ENCODE measurements at places on chromosomes 2 and 18.

DNA sequence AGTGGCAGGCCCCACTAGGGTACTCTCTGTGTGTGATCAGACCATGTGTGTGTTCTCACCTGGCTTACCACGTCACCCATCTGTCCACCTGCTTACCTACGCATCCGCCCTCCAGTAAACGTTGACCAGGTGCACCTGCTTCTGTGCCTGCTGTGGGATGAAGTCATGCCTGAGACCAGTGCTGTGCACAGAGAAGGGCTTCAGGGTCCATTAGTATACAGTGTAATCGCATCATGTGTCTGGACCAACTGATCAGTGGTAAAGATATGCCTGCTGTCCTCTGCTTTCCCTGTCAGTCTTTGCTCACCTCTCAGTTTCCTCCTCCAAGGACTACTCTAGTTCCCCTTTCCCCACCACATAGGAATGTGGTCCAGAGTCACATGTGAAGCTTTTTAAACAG is 109.3 kb downstream of the FHOD3 start:
- DNase-seq: no peak

- no peak for DNase-seq
These were observed 37.9 kb downstream of the RBBP8 start for GRCh38 chr18:22971038-22971437.

DNA sequence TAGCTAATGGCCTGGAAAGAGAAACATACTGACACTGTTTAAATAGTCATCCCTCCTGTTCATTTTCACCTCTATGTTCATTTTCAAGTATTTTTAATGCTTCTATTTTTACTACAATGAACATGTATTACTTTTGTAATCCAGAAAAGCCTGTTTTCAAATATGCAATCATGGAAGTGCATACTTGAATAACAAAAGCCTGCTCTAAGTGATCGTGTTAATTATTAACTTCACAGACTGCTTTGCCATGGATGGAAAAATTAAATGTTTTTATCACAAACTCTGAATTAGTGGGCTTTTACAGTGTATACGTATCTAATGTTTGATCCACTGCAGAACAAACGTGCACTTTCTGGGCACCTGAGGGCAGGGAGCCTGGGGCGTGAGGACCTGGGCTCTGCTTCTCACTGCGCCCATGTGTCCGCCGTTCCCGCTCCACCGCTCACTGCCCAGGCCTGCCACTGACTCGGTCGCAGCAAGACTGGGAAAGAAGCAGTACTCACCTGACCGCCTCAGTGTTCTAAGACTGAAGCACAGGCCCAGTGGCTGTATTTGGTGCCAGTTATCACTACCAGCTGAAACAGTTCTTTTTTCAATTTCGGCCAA is 80.6 kb downstream of the UXS1 start:
- no peak for DNase-seq

DNA sequence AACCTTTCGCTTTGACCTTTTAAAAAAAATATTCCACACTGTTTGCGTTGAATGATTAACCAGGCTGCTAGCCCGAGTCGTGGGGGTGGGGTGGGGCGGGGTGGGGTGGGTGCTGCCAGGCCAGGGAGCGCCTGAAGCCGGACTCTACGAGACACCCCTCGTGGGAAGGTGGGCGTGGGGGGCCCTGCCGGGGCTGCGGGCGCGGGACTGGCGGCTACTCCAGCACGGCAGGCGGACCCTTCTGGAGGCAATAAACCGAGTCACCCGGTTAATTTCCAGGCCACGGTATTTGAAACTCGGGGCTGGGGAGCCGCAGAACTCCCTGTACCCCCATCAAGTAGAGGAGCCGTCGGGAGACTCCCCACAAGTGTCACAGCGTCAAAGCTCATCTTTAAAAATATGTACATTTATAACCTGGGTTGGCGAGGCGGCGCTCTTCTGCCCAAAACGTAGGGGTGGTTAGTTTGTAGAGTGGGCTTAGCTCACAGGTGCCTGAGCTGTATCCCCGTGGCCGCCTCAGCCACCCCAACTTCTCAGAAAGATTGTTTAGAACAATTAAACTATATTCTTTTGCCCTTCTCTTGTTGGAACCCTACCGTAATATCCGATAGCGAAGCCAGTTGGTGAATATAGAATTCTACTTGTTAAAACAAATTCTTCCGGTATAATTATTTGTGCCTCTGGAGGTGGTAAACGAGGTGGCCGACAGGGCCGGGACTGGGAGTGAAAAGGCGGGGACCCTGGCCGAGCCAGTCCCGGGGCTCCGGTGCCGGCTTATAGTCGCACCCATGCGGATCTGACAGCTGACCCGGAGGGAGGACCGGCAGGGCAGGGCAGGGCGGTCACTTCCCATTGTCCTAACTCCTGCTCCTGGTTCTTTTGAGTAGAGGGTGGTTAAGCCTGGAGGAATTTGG is 1.4 kb downstream of the B3GNT2 start:
- DNase-seq: no peak

DNA sequence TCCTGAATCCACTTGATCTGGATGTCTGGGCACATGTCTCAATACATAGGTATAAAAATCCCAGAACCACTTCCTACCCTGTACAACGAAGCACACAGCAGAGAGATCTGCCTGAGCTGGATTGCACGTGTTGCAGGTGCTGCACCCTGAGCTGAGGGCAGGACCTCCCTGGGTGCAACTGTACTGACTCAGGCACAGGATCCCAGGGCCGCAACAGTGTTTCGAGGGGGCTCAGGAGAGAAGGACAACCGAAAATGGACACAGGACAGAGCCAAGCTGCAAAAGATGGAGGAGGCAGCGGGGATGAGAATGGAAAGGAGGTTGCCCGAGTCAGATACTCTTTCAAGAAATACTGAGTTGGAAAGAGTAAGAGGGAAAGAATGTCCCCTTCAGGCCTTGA is 354.1 kb downstream of the EIPR1 start:
- DNase-seq: no peak
